ENCODE measurements at places on chromosomes 12 and 14.

- no peak for DNase-seq
Measured at GRCh38 chr12:116832353-116832752, 48.9 kb downstream of the HRK start.

DNA sequence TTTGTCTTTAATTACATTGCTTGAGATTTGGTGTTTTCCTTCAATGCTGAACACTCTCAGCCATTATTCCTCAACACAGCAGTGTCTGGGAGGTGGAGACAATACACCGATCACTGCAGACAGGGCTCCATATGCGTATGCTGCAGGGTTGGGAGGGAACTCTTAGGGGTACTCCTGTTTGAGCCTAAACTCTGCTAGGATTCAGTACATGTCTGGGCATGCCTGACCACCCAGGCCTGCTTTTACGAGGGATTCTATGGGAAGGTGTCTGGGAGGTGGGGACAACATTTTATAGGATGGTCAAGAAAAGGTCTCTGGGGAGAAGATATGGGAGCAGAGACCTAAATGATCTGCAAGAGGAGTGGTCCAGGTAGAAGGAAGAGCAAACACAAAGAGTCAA, 34.3 kb downstream of the DHRS2 start:
- DNase-seq = no peak

DNA sequence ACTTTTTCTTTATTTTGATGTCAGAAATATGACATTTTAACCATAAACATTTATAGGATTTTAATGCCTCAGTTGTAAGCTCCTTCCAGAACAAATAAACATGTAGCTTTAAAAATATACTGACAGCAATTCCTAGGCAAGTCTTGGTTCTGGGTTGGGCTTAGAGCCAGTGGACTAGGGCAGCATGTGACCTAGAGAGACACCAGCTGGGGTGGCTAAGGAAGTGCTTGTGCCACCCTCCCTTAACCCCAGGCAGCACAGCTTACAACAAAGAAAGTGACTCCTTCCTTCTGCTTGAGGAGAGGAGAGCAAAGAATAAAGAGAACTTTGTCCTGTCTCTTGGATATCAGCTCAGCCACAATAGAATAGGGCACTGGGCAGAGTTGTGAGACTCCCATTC, 61.6 kb upstream of the KTN1 start:
- no peak for DNase-seq

DNA sequence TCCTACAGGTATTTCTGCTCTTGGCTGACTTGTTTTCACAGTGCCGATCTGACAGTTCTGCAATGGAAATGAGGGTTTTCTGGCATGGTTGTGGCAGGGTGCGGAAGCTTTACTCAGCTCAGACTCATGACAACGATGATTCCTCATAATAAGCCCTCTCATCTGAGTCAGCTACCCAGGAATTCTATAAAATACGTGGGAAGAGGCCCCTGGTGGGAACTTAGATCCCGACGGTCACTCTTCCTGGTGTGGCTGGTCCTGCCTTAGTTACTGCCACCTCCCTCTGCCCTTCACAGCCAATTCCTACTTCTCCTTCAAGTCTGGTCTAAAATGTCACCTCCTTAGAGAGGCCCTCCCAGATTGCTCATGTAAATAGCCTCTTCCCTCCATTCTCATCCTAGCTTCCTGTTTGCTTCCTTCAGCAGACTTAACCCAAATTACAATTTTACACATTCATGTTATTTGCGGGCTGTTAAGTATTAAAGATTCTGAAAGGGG, 104.2 kb upstream of the MAP1LC3B2 start:
- peak; percentile 77 for DNase-seq

- no peak for DNase-seq
Measured at GRCh38 chr12:107282628-107283027, 189.3 kb upstream of the CRY1 start.

- DNase-seq = no peak
Measured at GRCh38 chr12:90399357-90399756, 555.6 kb downstream of the CCER1 start.

GRCh38 chr12:24903329-24904088, 45.4 kb downstream of the BCAT1 start:
- no peak for DNase-seq

DNA sequence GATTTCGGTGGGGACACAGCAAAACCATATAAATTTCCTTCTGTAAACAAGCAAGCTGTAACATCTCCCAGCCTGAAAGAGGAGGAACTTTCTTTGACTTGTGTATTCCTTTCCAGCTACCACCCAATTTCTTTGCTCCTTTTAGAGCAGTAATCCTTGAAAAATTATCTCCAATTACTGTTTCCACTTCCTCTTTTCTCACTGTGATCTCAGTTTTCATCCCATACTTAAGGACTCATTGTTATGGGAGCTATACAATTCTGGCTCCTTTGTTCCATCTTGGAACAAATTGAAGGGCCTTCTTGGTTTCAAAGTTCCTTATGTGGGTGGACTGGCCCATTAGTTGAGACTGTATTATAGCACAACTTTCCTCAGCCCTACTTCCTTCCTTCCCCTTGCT, 152.6 kb downstream of the AKAP6 start:
- DNase-seq = no peak

DNA sequence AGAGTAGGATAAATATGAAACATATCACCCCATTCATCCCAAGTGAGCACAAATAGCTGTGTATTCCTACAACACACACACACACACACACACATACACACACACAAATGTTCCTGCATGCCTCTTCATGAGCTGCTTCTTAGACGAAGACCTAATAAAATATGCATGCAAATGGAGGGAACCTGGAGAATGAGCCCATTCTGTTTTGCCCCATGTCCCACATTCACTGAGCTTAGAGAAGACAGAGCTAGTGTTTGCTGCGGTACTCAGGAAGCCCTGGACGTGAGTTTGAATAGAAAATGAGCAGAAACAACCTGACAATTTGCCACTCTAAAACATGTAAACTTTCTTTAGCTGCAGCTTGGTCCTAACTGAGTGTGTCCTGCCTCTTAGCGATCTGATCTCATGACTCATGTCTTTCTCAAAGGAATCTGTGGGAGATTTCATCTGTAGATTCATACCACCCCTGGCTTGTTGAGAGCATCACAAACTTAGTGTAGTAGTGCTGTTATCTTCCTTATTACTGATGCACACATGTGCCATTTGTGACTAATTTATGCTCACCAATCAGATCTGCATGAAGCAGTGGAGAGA, 86.8 kb downstream of the ITPR2 start:
- DNase-seq = no peak

GRCh38 chr12:100399095-100399494, 42.2 kb downstream of the SLC17A8 start:
- no peak for DNase-seq

DNA sequence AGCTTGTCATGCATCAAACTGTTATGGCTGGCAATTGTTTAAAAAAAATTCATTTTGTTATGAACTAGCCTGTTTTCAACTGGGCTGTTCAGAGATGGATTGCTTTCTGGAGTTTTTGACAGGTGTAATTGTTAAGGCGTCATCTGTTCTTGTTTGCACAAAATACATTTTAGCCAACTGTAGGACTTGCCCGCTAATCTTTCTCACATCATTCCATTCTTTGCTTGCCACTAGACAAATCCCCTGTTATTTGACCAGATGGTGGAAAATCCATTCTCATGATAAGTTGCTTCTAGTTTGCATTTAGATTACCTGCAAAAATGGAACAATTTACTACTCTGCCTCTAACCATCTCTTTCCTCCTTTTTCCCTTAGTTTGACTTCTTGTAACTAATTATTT, 114.3 kb downstream of the NPAS3 start:
- no peak for DNase-seq

DNA sequence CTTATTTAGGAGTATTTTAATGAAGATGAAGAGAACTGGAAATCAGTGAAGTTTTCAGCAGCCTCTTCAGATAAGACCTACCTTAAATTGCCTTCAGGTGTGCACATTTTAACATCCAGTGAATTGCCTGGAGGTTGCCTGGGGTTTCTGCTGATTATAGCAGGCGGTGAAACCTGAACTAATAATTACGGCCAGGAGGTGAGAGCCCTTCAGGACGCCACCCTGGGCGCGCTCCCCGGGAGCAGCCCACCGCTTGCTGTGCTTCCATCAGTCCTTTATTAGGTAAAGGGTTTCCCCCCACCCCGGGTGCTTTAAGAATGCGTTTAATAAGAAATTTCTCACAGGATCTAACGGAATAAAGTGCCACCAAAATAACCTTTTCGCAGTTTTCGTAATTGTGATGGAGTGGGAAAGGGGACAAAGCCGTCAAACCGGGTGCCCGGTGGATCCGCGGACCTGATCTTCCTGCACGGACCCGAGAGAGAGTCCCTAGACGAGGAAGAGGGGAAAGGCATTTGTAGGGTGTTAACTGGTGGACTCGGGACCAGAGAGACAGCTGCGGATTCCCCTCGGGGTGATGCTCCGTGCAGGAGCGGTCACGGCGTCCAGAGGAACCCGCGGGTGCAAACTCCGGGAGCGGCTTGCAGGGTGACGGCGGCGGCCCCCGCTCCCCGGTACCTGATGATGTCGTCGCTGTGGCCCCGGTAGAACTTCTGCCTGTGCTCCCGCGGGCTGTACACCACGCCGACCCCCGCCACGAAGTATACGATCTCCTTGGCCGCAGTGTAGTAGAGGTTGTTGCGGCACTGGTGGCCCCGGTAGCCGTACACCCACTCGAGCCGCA, 902 bp downstream of the EML5 start:
- no peak for DNase-seq

DNA sequence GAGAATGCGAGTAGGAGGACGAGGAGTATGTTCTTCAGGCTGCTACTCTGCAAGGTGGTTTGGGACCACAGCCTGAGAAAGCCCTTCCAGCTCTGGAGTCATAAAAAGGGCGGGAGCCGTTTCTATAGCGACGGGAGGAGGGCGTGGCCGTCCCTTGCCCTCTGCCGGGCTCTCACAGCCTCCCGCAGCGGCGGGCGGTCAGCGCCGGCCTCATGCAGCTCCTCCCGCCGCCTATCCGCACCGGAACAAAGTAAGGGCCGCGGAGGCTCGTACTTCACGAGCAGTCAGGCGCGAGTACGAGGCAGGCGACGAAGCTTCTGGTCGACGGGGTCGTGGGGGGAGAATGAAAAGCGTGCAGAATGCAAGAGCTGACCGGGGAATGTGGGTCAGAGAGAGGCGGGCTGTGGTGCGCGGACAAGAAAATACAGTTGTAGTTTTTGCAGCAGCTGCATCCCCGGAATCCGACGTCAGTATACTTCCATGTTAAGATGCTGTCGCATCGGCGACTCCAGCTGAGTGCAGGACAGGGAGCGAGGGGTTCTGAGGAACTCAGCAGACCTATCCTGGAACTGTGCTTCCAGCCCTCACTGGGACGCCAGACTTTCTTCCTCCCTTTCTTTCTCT, at the start of gene DYRK4:
TSS of gene DYRK4 (plus strand) at position 175 of the 624 bp plus-strand sequence. CDS start at position 213, 38 bp downstream.
- no peak for DNase-seq

- no peak for DNase-seq
Measured at GRCh38 chr12:79262938-79263337, 398.4 kb downstream of the SYT1 start.

GRCh38 chr12:5017638-5018348, 25.9 kb upstream of the KCNA5 start:
- DNase-seq = no peak

DNA sequence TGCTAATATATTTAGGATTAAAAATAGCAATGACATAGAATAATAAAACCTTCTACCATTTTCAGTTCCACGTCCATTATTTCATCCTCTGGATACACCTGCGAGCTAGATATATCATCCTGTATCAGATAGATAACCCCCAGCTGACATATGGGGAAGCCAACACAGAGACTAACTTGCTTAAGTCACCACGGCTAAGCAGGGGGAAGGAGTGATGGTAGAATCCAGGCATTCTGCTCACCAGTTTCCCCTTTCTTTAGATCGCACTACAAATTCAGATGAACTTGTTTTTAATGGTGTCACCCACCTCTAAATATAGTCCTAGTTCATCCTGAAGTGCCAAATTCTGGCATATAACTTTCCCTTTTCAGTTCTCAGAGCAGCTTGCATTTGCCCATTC, 110.1 kb downstream of the TXNDC16 start:
- DNase-seq = no peak

- DNase-seq = no peak
Measured at GRCh38 chr14:69763761-69764510, 3.0 kb upstream of the SRSF5 start.

GRCh38 chr12:15963271-15963670, 52.1 kb downstream of the DERA start:
- no peak for DNase-seq

DNA sequence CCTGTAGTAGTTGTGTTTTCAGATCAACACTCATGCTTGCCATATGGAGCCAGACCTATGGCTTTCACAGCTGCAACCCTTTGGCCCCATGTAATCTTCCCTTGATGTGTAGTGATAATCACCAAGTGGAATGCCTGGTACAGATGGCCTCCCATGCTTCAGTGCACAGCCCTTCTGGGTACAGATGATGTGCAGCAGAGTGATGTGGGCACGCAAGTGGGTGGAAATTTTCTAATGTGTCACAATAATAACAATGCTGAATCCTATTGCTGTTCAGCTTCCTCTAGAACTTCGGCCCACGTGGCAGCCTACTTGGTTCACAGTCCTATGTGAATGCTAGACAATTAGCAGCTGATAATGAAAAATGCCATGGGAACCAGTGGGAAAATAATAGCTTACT, 188.1 kb downstream of the SNAPC1 start:
- DNase-seq = no peak
